ENCODE measurements at places on chromosomes 4 and X.

- DNase-seq: no peak
These were observed 331 bp downstream of the SETD7 start for GRCh38 chr4:139555705-139556070.

- no peak for DNase-seq
These were observed 74.8 kb downstream of the ANTXR2 start for GRCh38 chr4:79998201-79998600.

GRCh38 chrX:48835524-48836329 is at the start of gene PCSK1N:
Gene PCSK1N (minus strand): TSS chrX:48835610. CDS start chrX:48835532, 78 bp downstream.
- DNase-seq: no peak

DNA sequence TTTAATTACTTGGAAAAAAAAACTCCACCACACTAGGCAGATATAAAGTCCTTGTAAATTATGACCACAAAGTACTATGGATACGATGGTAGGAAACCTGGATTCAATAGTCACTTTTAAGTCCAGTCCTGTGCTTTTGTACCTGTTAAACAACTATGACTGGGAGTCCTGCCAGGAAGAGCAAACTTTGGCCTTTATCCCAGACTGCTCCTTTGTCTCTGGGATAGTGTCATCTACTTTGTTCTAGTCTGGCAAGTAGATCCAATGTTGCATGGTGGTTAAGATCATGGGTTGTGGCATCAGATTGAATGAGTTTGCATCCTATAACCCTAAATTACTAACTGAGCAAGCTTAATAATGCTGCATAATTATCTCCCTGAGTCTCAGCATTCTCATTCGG is 175.3 kb upstream of the FGF13 start:
- no peak for DNase-seq

GRCh38 chrX:24485976-24486680 is 21.0 kb downstream of the PDK3 start:
- no peak for DNase-seq

- no peak for DNase-seq
These were observed 629.0 kb upstream of the ZFP42 start for GRCh38 chr4:187366530-187366929.

DNA sequence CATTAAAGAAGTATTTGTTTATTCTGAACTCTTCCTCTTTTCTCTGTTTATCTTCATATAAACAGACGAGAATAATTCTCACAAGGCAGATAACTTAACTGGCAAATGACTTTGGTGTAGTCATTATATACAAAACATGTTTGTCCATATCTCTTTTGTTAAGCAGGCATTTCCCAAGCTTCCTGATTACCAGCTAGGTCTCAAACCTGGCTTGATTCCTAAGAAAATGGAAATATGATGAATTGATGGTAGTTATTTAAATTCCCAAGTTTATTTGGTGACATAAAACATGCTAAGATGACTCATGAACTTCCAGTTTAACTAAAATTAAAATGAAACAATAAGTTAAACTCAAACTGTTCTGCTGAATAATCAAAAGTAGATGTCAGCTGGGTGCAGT is 96.8 kb downstream of the ARSJ start:
- no peak for DNase-seq

All from activated CD4-positive, CD25-positive, alpha-beta regulatory T cell treated with anti-CD3 and anti-CD28 coated beads, Interleukin-2, amount 50 U/mL, for 16 hours (primary cell).